AG04450 (cell line): ENCODE measurements at places on chromosomes 16 and 17. TPM values are rescaled to one million over a fixed set of nuclear protein-coding genes. Genes with fewer than 3 reads are reported as not detected.

DNA sequence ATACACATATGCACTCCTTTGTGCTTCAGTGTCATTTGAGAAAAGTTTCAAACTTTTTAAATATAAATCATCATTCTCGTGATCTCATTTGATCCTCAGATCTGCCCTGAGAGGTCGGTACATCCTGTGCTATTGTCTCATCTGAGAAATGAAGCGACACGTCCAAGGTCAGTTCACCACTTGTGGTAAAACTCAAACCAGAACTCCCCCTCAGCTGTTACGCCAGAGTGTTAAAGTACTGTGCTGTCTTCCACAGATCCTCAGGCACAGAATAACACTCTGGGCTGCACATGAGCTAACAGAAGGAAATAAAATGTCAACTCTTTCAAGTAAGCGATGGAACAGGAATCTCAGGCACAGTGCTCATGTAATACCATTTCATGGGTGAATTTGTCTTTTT lies 31.4 kb downstream of the ANKFN1 start:
- DNase-seq, result no peak

- no peak for DNase-seq
Observed at GRCh38 chr16:8867932-8868415, 832 bp downstream of the CARHSP1 start.

- no peak for DNase-seq
Observed at GRCh38 chr17:57782062-57782490, 37.0 kb upstream of the CCDC182 start.

DNA sequence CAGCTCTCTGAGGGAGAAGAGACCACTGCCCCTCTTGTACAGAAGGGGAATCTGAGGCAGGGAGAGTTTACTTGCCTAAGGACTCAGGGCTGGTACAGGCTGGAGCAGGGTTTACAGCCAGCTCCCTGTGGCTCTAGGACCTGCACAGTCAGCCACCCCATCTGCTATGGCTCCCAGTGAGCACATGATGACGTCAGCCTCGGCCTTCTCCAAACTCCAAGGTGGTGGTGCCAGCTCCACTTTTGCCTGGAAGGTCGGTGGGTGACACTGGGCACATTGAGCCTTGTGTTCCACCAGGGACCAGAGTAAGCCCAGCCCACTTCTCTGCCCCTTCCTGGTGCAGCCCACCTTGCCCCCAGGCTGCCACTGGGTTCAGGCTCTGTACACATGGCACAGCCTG lies 202.2 kb downstream of the ENGASE start:
- no peak for DNase-seq

DNA sequence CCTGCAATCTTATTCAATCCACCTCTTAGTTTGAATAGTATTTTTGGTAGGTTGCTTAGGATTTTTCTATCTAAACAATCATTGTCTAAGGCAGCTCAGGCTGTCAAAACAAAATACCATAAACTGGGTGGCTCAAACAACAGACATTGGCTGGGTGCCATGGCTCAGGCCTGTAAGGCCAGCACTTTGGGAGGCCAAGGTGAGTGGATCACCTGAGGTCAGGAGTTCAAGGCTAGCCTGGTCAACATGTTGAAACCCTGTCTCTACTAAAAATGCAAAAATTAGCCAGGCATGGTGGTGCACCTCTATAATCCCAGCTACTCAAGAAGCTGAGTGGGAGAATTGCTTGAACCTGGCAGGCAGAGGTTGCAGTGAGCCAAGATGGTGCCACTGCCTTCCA lies 126.7 kb downstream of the CYLD start:
- DNase-seq, result no peak

- DNase-seq, result no peak
Observed at GRCh38 chr16:87453326-87453725, 39.5 kb downstream of the ZCCHC14 start.

DNA sequence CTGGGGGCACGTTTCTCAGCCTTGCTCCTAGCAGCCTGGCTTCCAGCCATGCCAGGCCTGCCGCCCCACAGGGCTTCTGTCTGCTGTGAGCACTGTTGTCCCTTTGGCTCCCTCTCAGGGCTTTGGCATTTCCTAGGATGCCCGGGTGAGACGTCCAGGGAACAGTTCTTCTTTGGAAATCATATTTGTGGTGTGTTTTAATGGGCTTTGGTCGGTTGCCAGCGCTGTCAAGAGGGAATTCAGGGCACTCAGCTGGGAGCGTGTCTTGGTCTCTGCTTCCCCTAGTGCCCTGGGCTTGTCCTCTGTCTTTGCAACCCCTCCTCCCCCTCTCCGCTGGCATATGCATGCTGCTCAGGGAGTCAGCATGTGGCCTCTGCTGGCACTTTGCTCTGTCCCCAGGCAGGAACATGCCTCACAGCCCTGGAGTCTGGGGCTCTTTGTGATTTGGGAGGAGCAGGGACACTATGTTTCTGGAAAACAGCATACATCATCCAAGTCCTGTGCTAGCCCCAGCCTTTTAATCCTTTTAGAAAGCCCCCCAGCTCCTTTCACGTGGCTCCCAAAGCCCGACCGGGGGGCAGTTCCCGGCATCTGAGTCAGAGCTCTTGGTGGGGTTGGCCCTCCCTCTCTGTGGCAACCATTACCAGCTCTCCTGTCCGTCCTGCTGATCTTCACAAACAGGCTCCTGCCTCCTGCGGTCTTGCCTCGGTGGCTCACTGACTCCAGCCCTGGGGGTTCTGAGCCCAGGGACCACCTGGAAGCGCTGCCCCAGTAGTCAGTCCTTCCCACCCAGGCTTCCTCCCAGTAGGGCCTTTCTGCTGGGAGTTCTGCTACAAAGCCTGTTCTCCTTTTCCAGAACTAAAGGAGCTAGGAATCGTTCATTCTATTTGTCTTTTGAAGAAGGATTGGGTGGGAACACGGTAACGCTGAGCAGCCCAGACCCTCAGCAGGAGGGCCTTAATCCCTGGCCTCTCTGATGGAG lies 26.7 kb downstream of the SAP30BP start:
- no peak for DNase-seq

- DNase-seq, result no peak
Observed at GRCh38 chr16:5108505-5109158, 11.0 kb upstream of the EEF2KMT start.

- DNase-seq, result no peak
Observed at GRCh38 chr17:28792877-28793661, 49.3 kb downstream of the TRAF4 start.

DNA sequence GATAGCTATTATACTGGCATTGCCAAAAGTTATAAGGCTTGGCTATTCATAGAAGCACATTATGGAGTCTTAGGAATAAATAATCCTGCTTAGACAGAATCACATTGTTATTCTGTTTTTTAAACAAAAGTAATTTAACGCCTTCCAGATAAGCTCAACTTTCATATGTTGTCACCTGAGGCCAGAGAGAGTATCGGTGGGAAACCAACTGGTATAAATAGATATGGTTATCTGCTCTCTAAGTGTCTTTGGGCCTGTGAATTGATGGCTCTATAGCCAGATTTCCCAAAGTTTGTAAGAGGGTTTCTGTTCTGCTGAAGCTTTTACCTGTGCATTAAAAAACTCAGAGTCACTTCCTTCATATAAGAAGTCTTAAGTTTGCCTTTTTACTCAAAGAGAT lies 1449.4 kb downstream of the CDH11 start:
- DNase-seq, result no peak

DNA sequence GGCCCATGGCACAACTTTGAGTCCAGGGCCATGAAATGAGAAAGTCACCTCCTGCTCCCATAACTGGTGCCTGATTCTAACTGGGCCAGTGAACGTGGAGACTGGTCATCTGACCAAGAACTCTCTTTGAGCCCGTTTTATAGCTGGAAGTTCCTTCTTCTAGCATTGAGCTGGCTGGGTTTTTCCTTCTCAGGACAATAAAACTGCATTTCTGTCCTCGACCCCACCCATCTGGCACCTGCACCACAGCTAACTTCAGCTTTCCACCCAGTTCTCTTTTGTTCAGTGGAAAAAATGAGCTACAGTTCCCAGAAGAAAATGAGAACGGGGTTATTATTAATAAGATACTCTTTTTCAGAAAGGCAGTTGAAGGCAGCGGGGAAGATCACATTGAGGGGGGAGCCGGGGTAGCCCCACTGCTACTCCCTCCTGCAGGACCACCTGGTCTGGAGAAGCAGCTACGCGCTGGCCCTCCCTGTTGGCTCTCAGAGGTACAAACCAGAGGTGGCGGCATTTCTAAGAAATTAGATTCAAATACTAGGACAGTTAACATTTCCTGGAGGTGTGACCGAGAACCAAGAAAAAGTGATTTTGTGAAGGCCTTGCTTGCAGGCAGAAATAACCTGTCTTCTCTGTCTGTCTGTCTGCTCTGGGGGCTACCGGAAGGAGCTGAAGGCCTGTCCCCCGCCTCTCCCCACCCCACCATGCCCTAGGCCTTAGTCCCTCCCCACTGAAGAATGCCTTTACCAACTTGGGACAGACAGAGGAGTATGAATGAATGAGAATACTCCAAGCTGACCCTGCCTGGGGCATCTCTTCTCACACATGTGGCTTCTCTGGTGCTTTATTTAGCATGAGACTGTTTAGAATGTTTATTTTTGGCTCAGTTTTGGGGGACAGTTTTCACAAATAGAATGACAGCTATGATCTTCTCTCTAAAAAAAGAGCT lies 123.9 kb downstream of the XYLT1 start:
- no peak for DNase-seq

- DNase-seq, result no peak
Observed at GRCh38 chr17:5644065-5644464, 59.8 kb upstream of the NLRP1 start.

- DNase-seq, result peak; percentile 65
Observed at GRCh38 chr17:61309362-61310256, 90.0 kb upstream of the TBX2 start.

- DNase-seq, result no peak
Observed at GRCh38 chr17:73731733-73732132, 87.5 kb upstream of the SDK2 start.

- no peak for DNase-seq
Observed at GRCh38 chr17:29591737-29592608, 959 bp upstream of the ANKRD13B start.

GRCh38 chr17:67549820-67550219 lies 167.9 kb upstream of the NOL11 start:
- DNase-seq, result no peak

- no peak for DNase-seq
Observed at GRCh38 chr17:48391444-48391843, 38.6 kb downstream of the SKAP1 start.

DNA sequence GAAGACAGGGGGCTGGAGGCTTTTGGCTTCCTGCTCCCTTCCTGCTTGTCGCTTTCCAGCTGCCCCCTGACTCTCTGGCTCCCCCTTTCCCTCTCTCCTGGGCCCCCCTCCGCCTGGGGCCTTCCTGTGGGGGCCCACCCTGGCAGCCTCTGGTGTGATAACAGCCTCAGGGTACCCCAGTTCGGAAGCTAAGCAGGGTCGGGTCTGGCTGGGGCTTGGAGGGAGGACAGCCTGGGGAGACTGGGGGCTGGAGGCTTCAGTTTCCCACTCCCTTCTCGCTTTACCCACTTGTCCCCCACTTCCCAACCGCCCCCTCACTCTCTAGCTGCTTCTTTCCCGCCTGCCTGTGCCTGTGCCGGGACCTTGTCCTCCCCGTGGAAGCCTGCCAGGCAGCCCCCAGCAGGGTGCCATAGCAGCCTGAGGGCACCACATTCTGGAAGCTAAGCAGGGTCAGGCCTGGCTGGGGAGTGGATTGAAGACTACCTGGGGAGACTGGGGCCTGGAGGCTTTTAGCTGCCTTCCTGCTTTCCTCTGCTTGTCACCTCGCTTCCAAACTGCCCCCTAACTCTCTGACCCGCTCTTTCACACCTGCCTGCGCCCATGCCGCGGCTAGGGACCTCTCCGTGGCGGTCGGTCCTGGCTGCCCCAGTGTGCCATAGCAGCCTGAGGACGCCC lies 2275.5 kb downstream of the TP53TG3F start:
- no peak for DNase-seq

DNA sequence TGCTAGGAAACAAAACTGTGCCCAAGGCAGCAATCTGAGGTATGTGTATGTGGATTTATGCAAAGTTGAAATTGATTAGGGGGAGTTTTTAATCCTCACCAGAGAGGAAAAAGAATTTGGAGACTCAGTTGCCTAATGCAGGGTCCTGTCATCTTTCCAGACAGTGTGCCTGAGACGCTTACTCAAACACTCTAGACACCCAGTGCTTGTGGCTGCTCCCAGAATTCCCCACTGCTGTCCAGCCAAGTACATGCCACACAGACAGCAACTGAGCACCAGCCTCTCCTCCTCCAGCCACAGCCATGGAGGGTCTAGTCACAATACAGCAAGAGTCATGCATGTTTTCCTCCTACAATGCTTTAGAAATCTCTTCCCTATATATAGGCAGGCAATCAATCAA lies 118.1 kb downstream of the HIC1 start:
- no peak for DNase-seq

The OTOP3 gene
- not detected in 2 replicates for polyA plus RNA-seq

The KCNH6 gene
- polyA plus RNA-seq, result 0.04 and 0.06 TPM in 2 replicates

The GAST gene
- not detected in 2 replicates for polyA plus RNA-seq

The NTN1 gene
- polyA plus RNA-seq, result 0.05 and 0.16 TPM in 2 replicates

The TBC1D3G gene
- not detected in 2 replicates for polyA plus RNA-seq

The LRRC37A3 gene
- 2.3 and 3.5 TPM in 2 replicates for polyA plus RNA-seq

The CDRT15L2 gene
- polyA plus RNA-seq, result not detected in 2 replicates

The HAS3 gene
- polyA plus RNA-seq, result 0.62 and 0.92 TPM in 2 replicates

The KRTAP4-1 gene
- polyA plus RNA-seq, result not detected in 2 replicates
